ENCODE measurements at places on chromosomes 16 and 17.

- DNase-seq: no peak
Observed at GRCh38 chr17:49633762-49634484, 44.0 kb downstream of the SPOP start.

DNA sequence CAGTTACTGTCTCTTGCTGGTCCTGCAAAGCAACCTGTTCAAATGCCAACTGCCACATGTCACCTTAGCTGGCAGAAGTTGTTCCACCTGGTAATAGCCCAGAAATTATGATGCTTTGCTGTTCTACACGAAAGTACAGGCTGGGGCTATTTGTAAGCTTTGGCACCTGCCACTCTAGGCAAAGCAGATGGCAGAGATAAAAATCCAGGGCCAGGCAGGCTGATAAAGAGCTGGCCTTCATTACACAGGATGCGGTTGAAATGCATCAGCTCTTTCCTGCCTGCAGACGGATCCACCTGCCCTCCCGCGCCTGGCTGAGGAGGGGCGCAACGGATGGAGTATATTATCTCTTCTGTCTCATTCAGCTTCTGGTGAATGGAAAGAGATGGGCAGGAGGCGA, 29.3 kb upstream of the KDM8 start:
- DNase-seq: no peak

GRCh38 chr16:84847564-84848355, 28.0 kb downstream of the CRISPLD2 start:
- DNase-seq: no peak

DNA sequence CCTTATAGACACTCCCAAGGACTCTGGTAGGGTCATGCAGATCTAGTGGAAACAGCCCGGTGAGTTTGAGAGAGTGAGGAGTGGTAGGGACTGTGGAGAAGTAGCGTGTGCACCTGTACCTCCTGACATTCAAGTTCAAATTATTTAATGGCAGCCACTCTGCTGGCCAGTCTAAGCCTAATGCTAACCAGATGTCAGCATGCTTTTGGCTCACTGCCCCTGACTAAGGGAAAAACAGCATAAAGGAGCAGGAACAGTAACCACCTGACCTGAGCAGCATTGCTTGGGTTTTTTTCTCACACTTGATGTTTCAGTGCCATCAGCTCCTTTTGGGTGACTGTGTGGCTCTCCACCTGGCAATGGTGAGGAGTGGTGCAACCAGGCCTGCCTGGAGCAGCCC, 23.8 kb upstream of the SLC12A3 start:
- no peak for DNase-seq

GRCh38 chr17:6377906-6378305, 57.0 kb downstream of the AIPL1 start:
- no peak for DNase-seq

- DNase-seq: no peak
Observed at GRCh38 chr17:55072898-55073297, 104.3 kb downstream of the STXBP4 start.

- peak; percentile 29 for DNase-seq
Observed at GRCh38 chr17:18381158-18381952, 3.8 kb downstream of the EVPLL start.

DNA sequence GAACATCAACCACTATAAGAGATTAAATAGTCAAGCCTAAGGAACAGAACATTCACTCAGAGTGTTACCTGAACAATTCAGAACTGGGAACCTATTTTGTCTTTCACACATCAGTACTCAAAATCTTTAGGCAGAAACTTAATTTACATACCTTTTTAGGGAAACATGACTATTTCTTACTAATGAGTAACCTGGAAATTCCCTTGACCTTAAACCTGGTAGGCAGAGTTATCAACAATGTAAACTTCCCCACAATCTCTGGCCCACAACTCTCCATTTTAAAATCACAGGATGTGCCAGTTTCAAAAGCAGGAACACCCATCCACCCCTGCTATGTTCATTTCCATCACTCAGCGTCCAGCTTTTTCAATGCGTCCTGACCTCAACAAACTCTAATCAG, 132.9 kb upstream of the ANKFN1 start:
- DNase-seq: no peak

All from H9 (cell line).